ENCODE measurements at places on chromosomes 16 and 17.

DNA sequence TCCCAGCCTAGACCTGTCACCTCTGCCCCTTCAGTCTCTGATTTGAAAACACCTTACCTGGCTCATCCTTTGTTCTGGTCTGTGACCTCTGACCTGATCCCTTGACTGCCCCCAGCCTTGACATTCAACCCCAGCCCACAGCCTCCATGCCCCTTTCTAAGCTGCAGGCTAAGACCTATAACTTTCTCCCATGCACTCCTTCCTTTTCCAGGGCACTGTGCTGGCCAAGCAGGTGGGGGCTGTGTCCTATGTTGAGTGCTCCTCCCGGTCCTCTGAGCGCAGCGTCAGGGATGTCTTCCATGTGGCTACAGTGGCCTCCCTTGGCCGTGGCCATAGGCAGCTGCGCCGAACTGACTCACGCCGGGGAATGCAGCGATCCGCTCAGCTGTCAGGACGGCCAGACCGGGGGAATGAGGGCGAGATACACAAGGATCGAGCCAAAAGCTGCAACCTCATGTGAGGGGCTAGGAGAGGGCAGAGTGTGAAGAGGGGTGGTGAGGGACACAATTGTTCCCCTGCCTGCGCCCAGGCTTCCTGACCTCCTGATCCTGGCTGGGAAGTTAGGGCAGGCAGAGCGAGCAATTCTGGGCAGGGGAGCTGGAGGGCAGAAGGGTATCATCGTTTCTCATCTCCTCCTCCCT lies 3.3 kb downstream of the RND2 start:
- no peak for DNase-seq

DNA sequence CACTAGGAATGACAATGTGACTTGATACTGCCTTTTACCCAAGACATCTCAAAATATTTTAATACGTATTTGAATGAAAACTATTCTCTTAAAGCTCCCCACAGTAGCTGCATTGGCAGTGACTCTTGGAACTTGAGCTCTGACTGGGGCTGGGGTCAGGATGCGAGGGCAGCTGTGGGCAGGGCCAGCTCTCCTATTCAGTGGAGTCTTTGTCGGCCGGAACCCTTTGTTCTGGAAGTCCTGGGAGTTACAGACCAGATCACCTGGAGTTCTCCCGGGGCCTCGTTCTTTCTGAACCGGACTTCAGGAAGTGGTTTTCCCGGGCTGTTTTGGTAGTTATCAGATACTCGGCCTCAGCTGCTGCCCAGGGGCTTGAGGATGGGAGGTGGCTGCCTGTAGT lies 84.9 kb downstream of the NPIPB11 start:
- DNase-seq: no peak

- DNase-seq: no peak
Measured at GRCh38 chr17:67365738-67366192, 612 bp downstream of the PSMD12 start.

DNA sequence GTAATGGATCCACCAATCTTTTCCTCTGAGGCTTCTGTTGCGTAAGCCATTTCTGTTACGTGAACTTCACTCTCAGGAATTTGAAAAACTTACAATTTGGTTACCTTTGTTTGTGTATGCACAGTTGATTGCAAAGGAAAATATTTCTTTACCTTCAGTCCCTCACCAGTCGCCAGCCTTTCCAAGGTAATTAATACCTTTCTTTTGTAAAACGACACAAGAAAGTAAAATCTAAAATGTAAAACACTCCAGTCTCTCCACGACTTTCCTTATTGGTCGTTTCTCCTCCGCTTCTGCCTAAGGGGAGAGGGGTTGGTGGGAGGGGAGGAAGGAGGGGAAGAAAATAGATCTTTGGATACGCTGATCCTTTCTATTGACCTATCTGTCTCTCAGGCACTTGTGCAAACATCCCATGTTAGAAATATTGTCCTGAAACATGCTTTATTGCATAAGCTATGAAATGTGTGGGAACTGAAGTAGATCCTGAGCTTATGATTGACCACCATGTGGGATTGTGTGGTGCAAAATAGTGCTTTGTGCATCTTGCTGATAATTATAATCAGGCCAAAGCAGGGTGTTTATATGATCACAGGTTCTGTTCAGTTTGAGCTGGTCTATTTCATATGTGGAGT lies 32.4 kb upstream of the EFCAB13 start:
- DNase-seq: no peak

DNA sequence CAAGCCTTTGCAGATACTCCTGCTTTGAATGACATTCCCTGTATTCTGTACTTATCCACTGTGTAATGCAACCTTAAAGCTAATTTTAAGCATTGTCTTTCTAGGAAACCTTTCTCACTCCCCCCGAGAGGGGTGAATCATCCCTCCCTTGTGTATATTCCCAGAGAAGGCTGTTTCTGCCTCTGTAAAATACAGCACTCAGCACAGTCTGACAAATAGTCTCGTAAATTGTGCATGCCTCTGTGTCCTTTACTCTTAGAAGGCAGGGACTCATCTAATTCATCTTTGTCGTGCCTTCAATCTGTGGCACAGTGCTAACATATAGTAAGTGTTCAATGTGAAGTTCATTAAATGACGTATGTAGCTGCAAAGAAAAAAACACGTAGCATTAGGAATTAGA lies 200.7 kb downstream of the CA10 start:
- no peak for DNase-seq

- no peak for DNase-seq
Measured at GRCh38 chr17:49621946-49622529, 46.4 kb downstream of the NXPH3 start.

- DNase-seq: no peak
Measured at GRCh38 chr17:1008008-1008761, 11.3 kb downstream of the TIMM22 start.

DNA sequence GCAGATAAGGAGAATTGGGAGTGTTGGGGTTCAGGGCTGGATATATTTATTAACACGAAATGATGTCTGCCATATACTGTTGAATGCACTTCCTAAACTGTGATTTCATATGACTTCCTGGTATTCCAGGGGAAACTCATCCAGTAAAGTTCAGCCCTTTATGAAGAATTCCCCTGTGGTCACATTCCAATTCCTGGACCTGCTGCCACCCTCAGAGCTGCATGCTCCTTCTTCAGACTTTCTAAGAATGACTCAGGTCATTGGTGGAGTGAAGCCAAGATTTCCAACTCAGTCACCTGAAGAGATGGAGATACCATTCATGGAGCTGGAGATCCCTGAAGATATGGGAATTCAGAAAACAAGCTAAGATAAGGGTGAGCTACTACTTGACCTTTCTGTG lies 114.2 kb upstream of the TMEM97 start:
- DNase-seq: no peak

DNA sequence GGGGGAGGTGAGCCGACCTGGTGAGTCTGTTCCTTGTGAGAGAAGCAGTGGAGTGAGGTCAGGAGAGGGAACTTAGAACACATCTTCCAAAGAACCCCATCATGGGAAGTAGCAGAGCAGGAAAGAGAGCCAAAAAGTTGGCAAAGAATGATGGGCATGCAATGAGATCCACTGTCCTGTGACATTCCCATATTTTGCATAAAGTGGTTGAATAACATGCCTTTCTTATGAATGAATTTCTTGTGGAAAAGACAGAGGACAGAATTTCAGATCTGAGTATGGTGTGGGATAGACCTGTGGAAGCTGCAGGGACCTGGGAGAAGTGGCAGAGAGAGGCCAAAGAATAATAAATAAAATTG lies 41.3 kb downstream of the TMEM100 start:
- DNase-seq: no peak

All from fibroblast of skin of left biceps (primary cell).